Tibial nerve (tissue), 4 donors: ENCODE measurements at places on chromosomes 16 and 17. TPM values are rescaled to one million over a fixed set of nuclear protein-coding genes. Genes with fewer than 3 reads are reported as not detected.

ACSM2A gene
- not detected for total RNA-seq

DNA sequence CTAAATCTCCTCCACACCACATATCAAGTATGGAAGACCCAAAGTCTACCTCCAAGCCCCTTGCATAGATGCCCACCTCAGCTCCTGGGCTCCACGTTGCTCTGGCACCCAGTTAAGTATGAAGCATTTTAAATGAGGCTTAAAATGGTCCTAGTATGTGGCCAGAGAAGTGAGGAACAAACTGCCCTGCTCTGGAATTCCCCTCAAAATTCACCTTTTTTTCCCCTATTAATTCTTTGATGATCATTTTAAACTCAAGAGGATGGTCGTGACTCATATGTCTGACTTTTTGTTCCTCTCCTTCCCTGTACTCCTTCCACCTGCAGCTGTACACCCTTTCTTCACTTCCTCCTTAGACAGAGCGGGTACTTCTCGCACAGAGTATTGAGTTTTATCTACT is 234.5 kb upstream of the MYOCD start:
- no peak for DNase-seq

DNA sequence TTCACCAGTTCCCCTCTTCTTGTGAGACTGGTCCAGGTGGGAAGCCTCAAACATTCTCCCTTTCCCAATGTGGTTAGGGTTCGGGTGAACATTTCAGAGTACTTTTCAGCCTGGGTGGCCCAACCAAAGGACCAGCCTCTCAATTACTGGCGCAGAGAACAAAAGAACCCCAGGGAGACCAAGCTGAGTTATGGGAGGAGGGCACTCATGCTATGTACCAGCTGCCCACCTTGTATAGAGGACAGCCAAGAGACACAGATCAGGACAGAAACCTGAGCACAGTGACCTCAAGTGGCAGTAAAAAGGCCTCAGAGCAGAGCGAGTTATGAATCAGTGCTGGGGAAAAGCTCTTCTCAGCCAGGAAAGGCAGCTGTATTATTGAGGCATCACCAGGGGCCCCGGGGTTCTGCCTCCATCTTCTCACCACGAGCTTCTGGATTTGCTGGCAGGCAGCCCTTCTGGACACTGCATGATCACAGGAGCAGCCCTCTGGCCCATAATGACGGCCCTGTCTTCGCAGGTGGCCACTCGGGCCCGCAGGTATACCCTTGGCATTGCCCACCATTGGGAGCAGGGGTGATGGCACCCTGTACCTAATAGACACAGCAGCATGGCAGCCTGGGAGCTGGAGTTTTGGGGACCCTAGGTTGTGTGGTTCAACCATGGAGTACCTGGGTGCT is 3.8 kb downstream of the G6PC3 start:
- no peak for DNase-seq

- no peak for DNase-seq
These were observed 26.6 kb downstream of the N4BP1 start for GRCh38 chr16:48583075-48584065.

GRCh38 chr17:49231563-49231894 is 942 bp upstream of the PHOSPHO1 start:
- DNase-seq = no peak
